Stimulated activated CD8-positive, alpha-beta memory T cell treated with anti-CD3 and anti-CD28 coated beads, Interleukin-7, amount 100 ng/mL, for 1 hour (primary cell): ENCODE measurements at places on chromosomes 4 and X.
A peak's percentile ranks its signal among the peaks of the same experiment; 100 is the strongest.

DNA sequence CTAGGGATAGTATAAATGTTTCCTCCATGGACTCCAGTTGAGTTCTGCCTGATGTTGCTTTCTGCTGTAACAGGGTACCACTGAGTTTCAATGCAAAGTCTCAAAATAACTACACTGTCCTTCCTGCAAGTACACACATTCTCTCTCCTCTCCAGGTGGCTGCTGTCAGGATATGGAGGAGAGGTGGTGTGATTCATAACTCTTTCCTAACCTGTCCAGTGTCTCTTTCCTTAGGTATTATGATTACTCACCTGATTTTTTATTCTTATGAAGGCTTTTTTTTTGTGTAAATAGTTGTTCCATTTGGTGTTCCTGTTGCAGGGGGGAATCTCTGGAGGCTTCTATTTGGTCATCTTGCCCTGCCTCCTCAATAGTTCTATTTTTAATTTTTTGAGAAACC lies 39.8 kb upstream of the POF1B start:
- DNase-seq: no peak

- no peak for DNase-seq
Observed at GRCh38 chrX:151725338-151725614, 9.3 kb upstream of the CNGA2 start.

- DNase-seq: no peak
Observed at GRCh38 chrX:17459661-17460060, 84.7 kb downstream of the NHS start.

DNA sequence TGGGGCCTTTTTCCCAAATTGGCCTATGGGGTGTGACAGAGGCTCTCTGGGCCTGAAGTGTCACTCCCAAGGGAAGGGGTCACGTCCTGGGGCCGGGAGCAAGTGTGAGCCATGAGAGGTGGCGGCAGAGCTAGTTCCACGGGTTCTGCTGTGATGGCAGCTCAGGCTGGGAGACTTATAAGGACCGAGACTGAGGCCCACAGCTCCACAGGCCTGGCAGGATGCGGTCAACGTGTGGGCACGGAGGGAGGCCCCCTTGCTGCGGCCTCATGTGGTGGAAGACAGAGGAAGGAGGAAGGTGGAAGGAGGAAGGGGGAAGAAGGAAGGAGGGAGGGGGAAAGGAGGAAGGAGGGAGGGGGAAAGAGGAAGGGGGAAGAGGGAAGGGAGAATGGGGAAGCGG lies 7.2 kb upstream of the CPLX1 start:
- no peak for DNase-seq

GRCh38 chrX:52923781-52924241 lies 26.7 kb downstream of the FAM156B start:
- no peak for DNase-seq

DNA sequence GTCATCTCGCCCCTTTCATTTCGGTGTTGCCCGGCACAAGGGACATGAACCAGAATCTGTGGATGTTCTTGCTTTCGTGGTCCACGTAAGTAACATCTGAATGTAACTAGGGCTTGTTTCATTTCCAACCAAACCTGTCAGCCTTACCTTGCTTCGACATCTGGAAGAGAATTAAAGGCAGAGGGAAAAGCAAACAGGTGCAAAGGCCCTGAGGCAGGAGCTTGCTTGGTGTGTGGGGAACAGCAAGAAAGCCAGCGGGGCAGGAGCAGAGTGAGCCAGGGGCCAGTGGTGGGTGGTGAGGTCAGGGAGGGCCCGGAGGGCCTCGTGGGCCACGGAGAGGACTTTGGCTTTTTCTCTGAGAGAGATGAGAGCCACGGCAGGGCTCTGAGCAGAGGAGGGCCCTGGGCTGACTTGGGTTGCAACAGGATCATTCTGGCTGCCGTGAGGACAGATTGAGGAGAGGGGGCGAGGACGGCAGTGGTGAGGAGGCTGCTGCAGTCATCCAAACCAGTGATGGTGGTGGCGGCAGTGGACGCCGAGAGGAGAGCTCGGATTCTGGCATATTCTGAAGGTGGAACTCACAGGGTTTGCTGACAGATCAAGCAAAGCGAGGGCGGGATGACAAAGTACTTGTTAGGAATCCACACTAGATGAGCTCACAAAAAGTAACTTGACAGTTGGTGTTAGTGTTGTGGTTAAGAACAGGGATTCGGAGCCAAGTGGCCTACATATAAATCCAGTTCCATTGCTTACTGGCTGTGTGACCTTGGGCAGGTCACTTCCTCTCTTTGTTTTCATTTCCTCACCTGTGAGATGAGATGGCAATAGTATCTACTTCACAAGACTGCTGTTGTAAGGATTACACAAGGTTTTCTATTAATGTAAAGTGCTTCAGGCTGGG lies 6.8 kb upstream of the WDR13 start:
- DNase-seq: no peak

DNA sequence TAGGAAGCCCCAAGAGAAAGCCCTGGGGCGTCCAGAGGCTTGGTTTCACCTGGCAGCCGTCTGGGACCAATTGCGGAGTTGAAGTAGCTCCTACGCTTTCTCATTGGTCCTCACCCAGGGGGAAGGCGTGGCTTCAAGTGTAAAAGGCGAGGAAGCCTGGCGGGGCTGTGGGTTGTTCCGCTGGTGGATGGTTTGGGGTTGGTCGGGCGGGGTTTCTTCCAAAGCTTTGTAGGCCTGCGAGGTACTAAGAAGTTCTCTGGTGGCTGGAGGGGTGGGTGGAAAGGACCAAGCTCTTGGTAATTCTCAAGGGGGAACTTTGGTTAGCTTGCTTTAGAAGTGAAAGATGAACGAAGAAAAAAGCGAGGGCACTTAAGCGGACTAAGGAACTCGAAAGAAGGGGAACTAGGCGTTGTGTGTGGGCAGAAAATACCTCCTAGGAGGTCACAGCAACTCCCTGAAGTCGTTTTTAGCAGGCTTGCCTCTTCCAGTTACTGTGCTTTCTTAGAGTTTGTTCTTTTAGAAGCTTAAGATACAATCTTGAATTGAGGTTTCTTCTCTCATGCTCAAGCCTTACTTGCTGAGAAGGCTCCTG lies 36.6 kb downstream of the CCNG2 start:
- peak; percentile 32 for DNase-seq

DNA sequence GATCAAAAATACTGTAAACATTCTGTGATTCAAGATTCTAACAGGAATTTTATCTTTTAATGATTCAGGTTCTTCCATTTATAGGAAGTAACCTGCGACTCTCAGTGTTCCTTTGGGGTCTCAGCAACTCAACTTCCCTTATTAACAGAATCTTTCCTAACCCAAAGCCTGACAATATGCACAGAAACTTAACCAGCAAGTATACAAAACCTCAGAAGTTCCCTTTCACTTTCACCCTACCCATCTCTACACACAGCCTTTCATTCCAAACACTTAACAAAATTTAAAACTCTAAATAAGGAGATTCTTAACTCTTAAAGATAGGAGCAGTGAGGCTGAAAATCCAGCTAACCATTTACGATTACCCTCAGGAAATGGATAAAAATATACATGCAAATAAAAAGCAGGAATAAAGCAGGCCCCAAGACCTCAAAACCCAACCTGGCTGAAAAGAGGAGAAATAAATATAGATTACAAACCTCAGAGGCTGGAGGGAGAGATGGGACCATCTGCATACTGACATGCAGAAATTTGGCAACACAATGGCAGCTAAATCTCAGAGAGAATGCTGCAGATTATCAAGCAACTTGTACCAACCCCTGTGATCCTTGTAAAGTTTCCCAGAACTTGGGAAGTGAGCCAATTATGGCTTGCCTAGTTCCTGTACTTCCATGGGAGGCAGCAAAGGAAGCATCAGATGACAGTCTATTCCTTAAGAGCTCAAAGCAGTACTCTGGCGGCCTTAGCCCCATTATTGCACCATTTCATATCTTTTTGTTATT lies 101.0 kb downstream of the ATP11C start:
- DNase-seq: no peak

DNA sequence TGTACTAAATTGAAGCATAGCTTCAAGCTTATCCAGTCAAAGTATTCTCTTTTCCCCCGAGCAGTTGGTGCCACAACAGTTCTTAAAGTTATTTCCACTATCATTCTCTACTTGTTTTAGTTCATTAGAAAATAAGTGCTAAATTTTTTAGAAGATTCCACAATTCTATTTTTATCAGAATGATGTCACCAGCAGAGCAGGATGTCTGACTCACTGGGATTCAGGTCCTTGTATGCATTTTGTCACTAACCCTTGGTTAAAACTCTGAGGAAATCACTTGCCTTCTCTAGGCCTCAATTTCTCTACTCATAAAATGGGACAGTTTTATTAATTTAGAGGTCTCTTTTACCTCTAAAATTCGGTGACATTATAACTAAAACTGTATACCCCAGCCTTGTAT lies 3.4 kb downstream of the DDX53 start:
- no peak for DNase-seq

- DNase-seq: no peak
Observed at GRCh38 chr4:20676501-20677197, 23.6 kb upstream of the PACRGL start.

- no peak for DNase-seq
Observed at GRCh38 chr4:145861336-145862318, 77.0 kb downstream of the ZNF827 start.

DNA sequence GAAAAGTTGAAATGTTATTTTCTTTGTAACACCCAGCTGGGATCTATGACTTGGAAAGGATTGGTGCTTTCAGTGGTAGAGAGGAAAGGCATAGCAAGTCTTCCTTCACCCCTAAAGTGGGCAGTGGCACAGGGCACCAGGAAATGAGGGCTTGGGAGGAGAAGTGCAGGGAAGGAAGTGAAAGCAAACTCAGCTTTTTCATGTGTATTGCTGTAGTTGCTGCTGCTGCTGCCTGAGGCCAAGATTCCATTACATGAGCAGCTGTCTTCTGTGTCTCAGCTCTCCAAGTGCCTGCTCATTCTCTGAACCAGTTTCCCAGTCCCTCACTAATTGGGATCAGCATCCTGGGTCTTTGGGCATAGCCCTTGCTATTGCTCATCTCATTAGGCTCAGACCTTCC lies 2.6 kb downstream of the HCCS start:
- no peak for DNase-seq

GRCh38 chrX:11259437-11259836 lies 33.8 kb upstream of the AMELX start:
- no peak for DNase-seq

DNA sequence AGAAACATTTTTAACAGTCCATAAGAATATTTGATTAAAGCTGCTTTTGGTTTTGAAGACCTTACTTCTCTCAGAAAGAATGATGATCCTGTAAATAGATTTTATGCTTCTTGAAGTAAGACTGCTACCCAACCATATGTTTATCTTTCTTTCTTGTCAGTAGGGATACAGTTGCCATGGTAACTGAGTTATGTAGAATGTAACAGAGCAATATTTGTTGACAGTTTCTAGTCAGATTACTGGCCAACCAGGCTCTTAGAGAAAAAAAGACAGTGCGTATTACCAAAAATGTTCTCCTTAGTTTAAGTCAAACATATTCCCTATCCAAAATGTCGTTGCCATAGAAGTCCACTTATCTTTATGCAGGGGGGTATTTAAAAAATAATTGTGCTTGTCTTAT lies 456.8 kb downstream of the PRR32 start:
- DNase-seq: no peak

- DNase-seq: no peak
Observed at GRCh38 chr4:83269256-83269655, 15.3 kb downstream of the COQ2 start.

- DNase-seq: no peak
Observed at GRCh38 chrX:48992341-48992740, 9.7 kb downstream of the GRIPAP1 start.

DNA sequence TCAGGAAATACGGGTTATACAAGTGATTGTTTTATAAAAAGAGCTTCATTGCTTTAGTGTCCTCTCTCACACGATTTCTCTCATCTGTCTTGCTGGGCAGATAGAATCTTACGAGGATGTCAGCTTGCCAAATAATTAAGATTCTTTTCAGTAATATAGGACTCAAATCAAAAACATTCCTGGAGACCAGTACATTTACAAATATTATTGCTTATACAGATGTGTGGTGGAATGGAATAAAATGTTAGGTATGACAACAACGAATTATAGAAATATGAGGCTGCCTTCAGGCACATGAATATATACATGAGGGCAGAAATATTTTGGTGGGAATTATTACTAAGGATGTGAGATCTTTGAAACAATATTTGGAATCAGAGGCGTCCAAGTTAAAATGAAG lies 88.9 kb downstream of the GC start:
- no peak for DNase-seq

DNA sequence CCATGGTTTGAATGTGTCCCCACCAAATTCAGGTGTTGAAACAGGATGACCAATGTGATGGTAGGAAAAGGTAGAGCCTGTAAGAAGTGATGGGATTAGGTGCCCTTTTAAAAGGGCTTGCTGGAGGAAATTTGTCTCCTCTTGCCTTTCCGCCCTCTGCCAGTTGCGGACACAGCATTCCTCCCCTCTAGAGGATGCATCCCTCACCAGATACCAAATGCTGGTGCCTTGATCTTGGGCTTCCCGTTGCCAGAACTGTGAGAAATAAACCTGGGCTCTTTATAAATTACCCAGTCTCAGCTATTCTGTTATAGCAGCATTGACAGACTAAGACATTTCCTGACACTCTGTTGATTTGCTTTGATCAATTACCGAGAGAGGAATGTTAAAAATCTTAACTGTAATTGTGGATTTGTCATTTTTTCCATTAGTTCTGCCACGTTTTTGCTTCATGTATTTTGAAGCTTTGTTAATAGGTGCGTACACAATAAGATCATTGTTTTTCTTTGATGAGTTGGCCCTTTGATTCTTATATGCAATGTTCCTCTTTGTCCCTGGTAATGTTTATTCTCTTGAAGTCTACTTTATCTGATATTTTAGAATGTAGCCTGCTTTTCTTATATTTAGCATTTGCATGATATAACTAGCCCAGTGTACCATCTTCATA lies 13.3 kb downstream of the NFKB1 start:
- DNase-seq: no peak

GRCh38 chr4:102449751-102450352 lies 51.3 kb upstream of the NFKB1 start:
- DNase-seq: peak; percentile 6

GRCh38 chr4:113270520-113271319 lies 221.3 kb downstream of the ANK2 start:
- no peak for DNase-seq

DNA sequence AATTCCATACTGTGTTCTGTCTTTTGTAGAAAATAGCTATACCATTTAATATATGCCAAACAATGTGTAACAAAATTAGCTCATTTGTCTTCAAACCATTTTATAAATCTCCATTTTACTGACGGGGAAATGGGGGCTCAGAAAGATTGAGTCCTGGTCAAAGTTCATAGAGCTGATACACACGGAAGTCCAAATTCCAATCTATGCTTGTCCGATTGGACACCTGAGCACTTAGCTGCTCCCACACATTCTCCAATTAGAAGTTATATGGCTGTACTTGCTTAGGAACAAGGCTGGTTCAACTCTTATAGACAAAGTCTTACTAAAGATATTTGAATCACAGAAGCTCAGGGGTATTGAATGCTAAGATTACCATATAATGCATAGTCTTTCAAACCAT lies 185.2 kb downstream of the ANKRD50 start:
- DNase-seq: no peak

GRCh38 chrX:1483843-1484637 lies 31.3 kb upstream of the ASMTL start:
- DNase-seq: no peak
